ENCODE measurements at places on chromosomes 5 and 9.

DNA sequence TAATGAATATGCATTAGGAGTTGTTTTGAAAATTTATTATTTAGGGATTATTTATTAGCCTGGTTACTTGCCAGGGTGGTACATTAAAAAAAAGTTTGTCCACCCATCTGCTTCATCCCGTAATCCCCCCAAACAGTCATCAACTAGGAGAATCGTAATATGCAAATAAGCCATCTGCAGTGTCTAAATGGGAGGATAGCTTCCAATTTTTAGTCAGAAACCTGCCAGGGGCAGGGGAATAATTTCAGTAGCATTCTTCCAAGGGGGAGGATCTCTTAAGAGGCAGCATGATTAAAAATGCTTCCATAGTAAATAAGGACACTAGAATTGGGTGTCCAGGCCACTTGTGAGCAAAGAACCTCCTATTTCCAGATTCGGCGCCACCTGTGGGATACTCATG is 43.3 kb downstream of the SH3GL2 start:
- DNase-seq = no peak

GRCh38 chr9:12816656-12817101 is 41.9 kb downstream of the LURAP1L start:
- DNase-seq = no peak

DNA sequence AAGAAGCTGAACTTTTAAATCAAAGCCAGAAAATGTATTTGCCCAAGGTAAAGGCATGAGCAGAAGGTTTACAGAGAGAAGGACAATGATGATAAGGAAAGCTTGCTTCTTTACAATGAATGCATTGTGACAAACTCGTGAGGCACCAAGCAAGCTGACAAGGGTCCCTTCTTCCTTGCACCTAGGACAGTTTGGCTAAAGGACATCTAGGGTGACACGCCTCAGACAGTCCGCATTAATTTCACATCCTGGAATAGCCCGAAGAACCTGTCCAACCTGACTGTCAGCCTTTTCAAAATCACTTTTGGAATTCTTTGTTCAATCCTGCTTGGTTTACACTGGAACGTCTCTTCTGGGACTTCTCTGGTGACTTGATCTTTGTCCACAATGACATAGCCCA is 146.4 kb upstream of the MAP3K1 start:
- no peak for DNase-seq

DNA sequence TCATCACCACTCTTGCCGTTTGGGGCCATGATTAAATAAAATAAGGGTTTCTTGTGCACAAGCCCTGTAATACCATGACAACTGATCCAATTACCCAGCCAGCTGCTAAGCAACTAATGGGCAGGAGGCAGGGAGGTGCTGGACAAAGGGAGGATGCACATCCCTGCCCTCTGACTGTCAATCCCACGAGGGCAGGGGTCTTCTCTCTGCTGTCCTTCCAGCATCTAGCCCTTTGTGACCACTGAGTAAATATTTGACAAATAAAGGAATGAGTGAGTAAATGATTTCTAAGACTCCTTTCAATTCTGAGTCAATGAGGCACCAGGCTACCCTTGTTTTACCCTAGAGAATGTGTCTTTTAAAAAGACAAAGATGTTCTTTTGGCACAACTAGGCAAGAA is 247.1 kb downstream of the SYK start:
- DNase-seq = no peak

GRCh38 chr5:141753971-141754713 is 72.1 kb upstream of the ARAP3 start:
- DNase-seq = peak; percentile 19

DNA sequence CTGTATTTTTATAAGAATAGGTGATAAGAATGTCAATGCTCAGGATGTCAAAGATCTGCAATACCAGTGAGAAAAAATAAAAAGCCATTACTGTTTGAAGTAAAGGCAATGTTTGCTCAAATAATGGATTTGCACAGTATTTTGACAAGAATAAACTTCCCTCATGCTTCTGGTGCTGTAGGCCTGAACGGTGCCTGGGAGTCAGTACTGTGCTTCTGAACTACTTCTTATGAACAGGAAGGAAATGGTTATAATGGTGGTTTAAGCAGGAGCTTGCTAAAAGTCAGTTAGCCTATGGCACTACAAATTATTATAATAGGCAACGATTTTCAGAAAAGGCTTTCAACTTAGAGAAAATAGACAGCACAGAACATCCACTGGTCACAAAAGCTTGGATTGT is 548.3 kb upstream of the CDH18 start:
- DNase-seq = no peak

DNA sequence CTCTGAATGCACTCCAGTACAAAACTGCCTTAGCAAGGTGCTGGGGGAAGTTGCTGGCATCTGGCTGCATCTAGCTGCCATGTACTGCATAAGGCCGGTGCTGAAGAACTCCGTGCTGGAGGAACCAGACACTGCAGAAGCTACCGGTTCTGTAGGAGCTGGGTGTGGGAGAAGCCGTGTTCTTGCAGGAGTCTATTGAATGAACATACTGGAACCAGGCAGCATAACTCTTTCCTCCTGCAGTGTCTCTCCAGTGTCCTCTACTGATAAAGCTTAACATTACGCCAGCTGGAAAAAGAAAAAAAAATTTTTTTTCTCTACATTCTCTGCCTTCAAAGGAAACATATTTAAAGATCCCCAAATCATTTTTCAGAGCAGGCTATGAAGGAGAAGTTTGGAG is 38.5 kb downstream of the VPS13A start:
- no peak for DNase-seq

- no peak for DNase-seq
Observed at GRCh38 chr5:61637566-61637965, 305.5 kb downstream of the ZSWIM6 start.

GRCh38 chr5:81849770-81850367 is 99.0 kb upstream of the SSBP2 start:
- no peak for DNase-seq

- no peak for DNase-seq
Observed at GRCh38 chr5:154860765-154861164, 2.3 kb downstream of the CNOT8 start.

- no peak for DNase-seq
Observed at GRCh38 chr5:2139478-2139877, 256.8 kb upstream of the IRX4 start.

GRCh38 chr9:35515766-35516165 is 25.9 kb downstream of the RUSC2 start:
- no peak for DNase-seq

- DNase-seq = peak; percentile 57
Observed at GRCh38 chr5:108381350-108381953, 446 bp downstream of the FBXL17 start.

DNA sequence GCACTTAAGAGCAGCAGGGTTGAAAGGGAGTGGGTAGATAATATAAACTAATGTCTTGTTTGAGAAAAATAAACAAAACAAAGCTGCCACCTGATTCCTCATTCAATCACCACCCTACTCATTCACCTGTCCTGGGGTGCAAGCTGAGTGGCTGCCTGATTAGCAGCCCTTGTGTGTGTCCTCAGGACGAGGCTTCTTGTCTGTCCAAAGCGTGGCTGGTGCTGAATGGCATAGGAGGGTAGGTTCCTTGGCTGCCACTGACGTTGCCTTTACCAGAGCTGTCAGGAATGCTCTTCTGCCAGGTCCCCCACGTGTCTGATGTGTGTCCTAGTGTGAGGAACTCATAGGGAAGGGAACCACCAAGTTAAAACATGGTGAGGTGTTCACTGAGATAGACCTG is 146.6 kb upstream of the SLC24A2 start:
- no peak for DNase-seq

GRCh38 chr5:82338771-82339373 is 60.7 kb upstream of the RPS23 start:
- no peak for DNase-seq

DNA sequence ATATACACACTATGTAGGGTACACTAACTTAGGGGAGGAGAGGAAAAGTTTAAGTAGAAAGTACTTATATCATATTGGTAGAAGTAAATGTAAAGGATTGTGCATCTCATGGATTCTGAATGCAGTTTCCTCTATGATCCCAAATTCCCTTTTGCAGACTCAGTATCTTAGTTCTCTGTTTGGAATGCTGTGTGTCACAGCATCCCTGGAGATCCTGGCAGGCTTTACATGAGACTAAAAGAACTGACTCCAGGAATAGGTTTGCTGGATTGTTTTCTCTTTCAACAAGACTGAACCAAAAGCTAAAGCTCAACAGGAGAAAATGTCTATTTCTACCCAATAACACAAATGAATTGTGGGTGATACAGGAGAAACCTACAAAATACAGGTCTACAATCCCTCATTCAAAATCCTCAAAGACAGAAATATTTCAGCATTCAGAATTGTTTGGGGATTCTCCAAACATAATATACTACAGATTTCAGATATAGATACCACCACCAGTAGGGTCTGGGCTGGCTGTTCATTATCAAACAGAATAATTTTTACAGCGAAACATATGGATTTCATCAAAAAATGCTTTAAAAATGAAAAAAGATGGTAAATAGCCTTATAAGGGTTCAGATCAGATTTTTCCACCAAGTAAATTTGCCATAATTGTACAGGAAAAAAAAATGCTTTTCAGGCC is 324.7 kb upstream of the GRAMD2B start:
- DNase-seq = peak; percentile 83

- no peak for DNase-seq
Observed at GRCh38 chr5:138495351-138495750, 30.1 kb downstream of the EGR1 start.

- peak; percentile 31 for DNase-seq
Observed at GRCh38 chr5:17832949-17833745, 198.9 kb downstream of the TAF11L14 start.

DNA sequence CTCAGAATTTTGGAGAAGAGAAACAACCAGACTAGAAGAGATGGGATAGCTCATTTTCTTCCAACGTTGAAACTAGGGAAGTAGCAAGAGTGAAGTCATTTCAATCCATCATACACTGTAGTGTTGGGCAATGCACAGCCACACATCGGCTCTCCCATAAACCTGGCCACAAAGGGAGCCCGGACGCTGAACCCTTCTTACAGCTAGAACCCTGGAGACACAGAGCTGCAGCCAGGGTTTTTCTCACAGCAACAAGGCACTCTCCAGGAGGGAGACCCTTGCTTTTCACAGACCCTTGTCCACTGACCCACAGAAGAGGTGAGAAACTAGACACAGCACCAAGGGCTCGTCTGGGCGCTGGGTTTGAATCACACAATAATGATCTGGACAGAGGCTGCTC is 101.4 kb upstream of the FSTL4 start:
- no peak for DNase-seq

DNA sequence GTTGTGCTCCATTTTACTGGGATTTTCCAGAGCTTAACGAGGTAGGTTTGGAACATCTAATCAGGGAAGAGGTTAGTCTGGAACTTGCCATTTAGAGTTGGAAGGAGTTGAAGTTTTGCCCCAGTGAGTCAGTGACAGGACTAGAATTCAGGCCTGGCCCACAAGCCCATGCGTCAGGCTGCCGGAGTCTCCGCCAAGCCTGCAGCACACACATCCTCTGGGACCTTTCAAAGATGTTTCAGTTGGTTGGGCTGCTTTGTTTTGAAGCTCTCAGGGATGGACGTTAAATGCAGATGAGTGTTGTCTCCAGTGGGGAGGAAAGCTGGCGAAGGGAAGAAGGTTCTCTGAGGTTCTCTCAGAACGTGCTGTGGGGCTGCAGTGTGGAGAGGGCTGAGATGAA is 147.0 kb downstream of the PSAT1 start:
- DNase-seq = peak; percentile 67

- no peak for DNase-seq
Observed at GRCh38 chr5:112070022-112070421, 313.0 kb upstream of the NREP start.

- DNase-seq = no peak
Observed at GRCh38 chr9:24011881-24012280, 185.8 kb upstream of the ELAVL2 start.

DNA sequence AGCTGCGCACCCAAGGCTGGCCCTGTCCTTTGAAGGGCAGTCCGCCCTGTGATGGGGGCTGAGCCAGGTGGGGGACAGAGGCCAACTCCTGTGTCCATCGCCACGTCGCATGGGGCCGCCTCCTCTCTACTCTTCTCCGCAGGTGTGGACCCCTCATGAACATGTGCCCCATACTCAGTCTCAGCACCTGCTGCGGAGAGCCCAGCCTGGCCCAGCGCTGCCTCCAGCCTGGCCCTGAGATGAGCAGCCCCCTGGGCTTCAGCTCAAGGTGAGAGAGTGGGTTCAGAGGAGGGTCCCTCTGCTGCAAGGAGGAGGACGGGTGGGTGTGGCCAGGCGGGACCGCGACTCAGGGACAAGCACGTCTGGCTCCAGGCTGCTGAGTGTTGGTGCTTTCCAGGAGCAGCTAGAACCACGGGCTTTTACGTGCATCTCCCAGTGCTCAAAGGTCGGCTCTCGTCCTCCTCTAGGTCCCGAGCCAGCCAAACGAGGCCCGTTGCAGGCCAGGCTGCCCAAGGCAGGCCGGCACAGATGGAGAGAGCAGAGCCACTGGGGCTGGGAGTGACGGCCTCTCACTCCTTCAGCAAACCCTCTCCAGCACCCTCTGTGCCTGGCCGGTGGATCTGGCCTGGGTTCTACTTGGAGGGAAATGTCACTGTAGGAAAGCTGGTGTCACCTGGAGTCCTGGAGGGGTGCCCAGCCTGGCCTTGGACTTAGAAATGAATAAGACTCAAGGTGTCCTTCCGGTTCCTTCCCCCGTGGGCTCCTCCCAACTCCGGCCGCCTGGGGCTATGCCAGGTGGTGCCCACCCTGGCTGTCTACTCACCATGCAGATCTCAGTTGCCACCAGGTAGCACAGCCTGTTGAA is 48.9 kb upstream of the RNF130 start:
- DNase-seq = no peak

DNA sequence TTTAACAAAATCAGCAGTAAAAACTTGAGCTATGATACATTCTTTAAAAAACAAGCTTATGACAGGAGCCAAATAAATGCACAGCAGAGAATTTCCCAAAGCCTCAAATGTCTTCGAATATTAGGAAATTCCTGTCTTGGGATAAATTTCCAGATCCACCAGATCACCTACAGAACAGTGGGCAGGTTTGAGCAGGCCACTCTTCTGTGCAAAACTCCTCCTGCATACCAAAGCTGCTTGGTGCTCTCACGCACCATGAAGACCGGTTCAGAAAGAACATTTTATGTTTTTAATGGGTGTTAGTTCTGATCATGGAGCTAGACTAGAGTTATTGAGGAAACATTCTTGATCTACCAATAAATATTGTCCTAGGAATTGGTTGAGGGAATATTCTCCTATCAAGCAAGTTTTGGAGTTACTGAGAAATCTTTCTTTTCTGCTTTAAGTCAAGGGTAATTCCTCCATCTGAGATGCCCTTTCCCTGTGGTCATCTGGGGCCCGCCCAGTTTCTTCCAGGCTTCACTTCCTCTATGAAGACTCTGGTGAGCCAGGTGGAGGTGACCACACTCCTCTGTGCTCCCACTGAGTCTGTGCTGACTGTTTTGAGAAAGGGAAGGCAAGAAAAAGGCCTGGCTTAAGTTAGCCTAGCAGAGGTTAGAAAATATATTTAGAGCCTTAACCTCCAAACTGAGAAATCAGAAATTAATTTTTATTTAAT is 17.9 kb downstream of the TNFSF15 start:
- no peak for DNase-seq

Measured in stromal cell of bone marrow (primary cell).